ENCODE measurements at places on chromosomes 1 and 21.

- no peak for DNase-seq
Observed at GRCh38 chr1:178849918-178850317, 21.0 kb downstream of the ANGPTL1 start.

GRCh38 chr1:114342376-114342775, 168.6 kb downstream of the TRIM33 start:
- DNase-seq = peak; percentile 34

DNA sequence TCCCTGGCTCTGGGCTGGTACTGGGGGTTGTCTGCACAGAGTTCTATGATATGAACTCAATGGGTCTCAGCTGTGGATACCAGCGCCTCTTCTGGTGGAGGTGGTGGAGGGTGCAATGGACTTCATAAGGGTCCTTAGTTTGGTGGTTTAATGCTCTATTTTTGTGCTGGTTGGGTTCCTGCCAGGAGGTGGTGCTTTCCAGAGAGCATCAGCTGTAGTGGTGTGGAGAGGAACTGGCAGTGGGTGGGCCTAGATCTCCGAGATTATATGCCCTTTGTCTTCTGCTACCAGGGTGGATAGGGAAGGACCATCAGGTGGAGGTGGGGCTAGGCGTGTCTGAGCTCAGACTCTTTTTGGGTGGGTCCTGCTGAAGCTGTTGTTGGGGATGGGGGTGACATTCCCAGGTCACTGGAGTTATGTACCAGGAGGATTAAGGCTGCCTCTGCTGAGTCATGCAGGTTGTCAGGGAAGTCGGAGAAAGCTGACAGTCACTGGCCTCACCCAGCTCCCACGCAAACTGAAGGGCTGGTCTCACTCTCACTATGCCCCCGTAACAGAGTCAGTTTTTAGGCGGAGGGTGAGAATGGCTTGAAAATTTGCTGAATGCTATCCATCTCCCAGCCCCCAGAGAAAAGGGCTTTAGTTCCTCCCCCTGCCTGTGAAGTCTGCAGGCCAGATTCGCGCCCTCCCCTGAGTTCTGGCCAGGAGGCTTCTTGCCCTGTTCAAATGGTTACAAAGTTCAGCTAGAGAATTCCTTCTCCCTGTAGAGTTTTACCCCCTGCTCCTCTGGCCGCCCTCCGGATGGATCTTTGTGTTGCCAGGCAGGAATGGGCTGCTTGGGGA, 902.9 kb downstream of the LTN1 start:
- DNase-seq = no peak

DNA sequence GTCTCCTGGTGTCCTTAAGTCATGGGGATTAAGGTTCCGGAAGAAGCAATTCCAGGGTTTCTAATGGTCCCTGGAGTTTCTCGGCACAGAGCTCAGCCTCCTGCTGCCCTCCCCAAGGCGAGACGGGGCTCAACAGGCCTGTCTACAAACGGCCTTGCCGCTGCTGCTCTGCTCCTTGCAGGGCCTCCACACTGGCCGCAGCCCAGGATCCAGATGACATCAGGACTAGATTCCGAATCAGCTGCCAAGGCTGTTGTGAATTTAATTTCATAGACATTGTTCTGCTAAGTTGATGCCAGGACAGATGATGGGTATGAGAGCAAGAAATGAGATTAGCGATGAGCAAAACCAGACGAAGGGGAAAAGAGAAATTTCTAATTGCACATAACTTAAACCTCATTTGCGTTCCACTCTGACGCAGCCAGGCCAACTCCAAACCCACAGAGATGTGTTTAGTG, 103.6 kb upstream of the BACE2 start:
- DNase-seq = no peak

GRCh38 chr1:22972760-22973159, at the start of gene LACTBL1:
TSS of gene LACTBL1 (minus strand) at chr1:22972866. CDS start at chr1:22972316, 550 bp downstream.
- no peak for DNase-seq

DNA sequence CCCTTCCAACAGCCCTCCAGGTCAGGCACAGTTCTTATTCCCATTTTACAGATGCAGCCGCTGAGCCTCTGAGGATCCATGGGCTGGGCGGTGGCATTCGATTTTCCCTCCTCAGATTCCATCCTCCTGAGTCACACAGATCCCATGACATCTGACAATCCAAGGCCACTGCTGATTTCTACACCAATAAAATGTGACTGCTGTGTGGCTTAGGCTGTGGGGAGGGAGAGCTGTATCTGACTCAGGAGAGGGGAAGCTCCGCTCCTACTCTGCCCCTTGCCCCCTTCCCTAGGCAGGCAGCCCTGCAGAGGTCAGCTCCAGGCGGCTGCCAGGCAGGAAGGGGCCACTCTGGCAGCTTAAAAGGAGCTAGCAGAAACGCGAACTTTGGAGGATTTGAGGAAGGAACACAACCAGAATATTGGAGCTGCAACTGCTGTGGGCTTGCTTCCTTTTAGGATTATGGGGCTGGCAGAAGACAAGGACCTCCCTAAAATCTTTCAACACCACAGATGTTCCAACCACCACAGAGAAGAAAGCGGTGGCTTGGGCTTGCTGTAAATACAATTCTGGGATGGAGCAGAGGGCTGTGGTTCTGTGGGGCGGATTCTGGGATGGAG, 50.0 kb downstream of the MRPL37 start:
- DNase-seq = no peak

GRCh38 chr1:116392717-116393404, 19.8 kb downstream of the ATP1A1 start:
- DNase-seq = no peak

- DNase-seq = no peak
Observed at GRCh38 chr1:193185901-193186731, at the start of gene B3GALT2. TSS of gene B3GALT2 (minus strand) at chr1:193186613. CDS start at chr1:193181562, 5,051 bp downstream.

GRCh38 chr1:82836973-82837680, 1036.4 kb downstream of the ADGRL2 start:
- no peak for DNase-seq

GRCh38 chr1:103489935-103490334, 35.6 kb upstream of the RNPC3 start:
- DNase-seq = no peak

GRCh38 chr1:179295164-179295755, 1.7 kb downstream of the SOAT1 start:
- DNase-seq = no peak
